ENCODE measurements at places on chromosomes 6 and 20.

DNA sequence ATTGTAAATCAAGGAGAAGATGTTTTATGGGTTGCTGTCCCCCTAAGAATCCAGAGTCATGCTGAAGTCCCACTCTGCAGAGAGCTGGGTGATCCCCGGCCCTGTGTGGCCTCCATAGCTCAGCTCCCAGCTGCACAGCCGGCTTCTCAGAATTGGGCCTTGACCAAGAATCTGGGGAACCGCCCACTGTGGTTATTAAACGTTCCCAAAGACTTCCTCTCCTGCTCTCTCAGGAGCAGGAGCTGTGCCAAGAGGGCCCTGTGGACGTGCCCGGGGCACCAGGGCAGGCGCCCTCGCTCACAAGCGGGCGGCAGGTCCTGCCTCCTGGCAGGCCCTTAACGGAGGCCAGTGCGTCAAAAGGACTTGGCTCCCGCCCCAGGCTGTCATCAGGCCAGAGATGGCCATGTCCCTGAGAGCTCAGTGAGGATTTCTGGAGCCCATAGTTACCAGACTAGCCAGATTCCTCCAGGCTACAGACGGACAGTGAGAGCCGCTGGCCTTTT lies 30.4 kb downstream of the ZC3H12D start:
- peak; percentile 100 for DNase-seq

GRCh38 chr6:3032986-3033385 lies 33.3 kb downstream of the NQO2 start:
- DNase-seq = no peak

GRCh38 chr6:163532526-163533078 lies 118.1 kb downstream of the QKI start:
- DNase-seq = no peak

GRCh38 chr6:46207174-46207573 lies 36.4 kb upstream of the ENPP5 start:
- DNase-seq = no peak

DNA sequence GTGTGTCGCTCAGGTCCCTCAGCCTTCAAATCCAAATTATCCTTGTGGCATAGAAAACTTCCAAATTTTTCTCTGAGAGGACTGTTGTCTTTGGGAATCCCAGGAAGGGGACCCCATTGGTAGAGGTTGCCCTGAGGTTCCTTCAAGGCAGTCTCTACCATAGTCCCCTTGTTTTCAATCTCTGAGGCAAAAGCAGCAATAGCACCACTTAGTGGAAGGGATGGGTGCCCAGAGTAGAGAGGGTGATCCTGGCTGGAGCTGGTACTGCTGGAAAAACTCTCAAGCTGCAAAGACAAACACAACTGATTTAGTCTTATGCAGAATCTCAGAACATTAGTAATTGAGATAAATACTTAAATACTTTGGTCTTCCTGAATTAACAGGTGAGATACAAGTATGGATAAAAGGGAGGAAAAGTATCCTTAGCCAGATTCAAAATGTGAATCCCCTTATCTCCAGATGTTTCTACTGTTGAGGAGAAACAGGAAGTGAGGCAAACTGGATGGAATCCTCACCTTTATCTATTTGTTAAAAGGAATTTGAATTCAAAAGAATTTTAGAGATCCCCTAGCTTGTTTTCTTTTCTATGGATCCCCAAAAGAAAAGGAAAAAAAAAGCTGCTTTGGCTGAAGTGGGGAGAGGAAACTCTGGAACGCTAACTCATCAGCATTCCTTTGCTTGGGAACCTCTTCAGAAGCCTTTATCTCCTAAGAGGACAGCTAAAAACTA lies 13.4 kb downstream of the ZNF318 start:
- DNase-seq = peak; percentile 16

GRCh38 chr6:18248698-18249097 lies 15.6 kb downstream of the DEK start:
- no peak for DNase-seq

- DNase-seq = no peak
Measured at GRCh38 chr6:103079867-103080266, 1686.4 kb downstream of the GRIK2 start.

- DNase-seq = no peak
Measured at GRCh38 chr6:11976489-11976888, 35.6 kb upstream of the HIVEP1 start.

DNA sequence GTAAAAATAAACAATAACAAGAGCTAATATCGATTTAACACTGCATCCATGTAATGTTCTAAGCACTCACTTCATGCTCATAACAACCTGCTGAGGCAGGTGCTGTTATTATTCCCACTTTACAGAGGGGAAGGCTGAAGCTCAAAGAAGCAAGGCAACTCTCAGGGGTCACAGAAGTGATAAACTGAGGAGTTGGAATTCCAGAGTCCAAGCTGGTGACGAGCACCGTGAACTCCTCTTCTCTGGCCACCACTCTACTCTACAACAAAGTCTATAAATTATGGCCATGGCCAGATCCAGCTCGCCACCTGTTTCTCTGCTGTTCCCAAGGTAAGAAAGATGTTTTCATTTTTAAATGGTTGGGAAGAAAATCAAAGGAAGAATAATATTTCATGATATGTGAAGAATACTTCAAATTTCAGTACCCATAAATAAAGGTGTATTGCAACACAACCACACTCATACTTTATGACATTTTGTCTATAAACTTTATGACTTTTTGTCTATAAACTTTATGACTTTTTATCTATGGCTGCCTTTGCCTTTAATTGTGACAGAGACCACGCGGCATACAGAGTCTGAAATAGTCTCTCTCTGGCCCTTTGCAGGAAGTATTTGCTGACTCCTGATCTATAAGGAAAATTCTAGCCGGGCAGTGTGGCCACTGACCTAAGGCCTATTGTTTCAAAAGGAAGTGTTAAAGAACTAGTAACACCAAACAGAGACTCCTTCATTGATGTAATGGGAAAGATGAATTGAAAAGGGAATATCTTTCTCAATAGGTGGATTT lies 113.2 kb upstream of the KCNG1 start:
- no peak for DNase-seq

- peak; percentile 62 for DNase-seq
Measured at GRCh38 chr6:156832231-156832647, 55.1 kb downstream of the ARID1B start.

Measured in M059J (cell line).